ENCODE measurements at places on chromosomes 4 and X.

GRCh38 chr4:80321776-80322175, 13.8 kb upstream of the CFAP299 start:
- no peak overlapping the region for H3K27ac ChIP-seq
- peaks cover 4% of the 10 kb centered on the region for H3K4me1 ChIP-seq
- DNase-seq, result no peak
- H3K27me3 ChIP-seq, result no peaks in the 10 kb centered on the region

- no peaks in the 10 kb centered on the region for H3K4me1 ChIP-seq
- H3K36me3 ChIP-seq, result no peaks in the 10 kb centered on the region
- H3K27ac ChIP-seq, result no peak overlapping the region
- no peaks in the 10 kb centered on the region for H3K27me3 ChIP-seq
Observed at GRCh38 chr4:26826721-26827120, 33.9 kb upstream of the STIM2 start.

DNA sequence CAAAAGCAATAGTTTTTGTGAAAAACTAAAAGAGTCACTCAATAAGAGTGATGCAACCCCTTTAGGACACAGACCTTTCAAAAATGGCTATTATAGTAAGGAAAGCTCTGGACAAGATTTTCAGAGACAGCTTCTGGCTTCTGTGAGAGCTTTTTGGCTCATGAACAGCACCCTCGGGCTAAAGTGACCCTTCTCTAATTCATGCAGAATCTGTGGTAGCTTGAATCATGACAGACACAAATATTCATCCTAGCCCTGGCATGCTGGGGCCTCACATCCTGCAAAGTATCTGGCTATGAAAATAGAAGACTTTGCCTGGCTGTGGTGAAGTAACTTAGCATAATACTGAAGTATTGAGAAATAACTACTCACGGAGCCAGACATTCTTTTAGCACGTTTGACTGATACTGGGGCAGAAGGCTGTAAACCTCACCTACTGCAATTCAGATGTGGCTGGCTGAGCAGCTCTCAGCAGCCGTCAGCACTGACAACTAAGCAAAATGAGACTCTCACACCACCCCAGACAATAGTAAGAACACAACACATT, 327.3 kb downstream of the MAPK10 start:
- peak overlapping the region; percentile 80 for H3K27ac ChIP-seq
- no peaks in the 10 kb centered on the region for H3K27me3 ChIP-seq
- no peaks in the 10 kb centered on the region for H3K36me3 ChIP-seq
- H3K4me1 ChIP-seq, result peaks cover 36% of the 10 kb centered on the region
- DNase-seq, result peak; percentile 73

DNA sequence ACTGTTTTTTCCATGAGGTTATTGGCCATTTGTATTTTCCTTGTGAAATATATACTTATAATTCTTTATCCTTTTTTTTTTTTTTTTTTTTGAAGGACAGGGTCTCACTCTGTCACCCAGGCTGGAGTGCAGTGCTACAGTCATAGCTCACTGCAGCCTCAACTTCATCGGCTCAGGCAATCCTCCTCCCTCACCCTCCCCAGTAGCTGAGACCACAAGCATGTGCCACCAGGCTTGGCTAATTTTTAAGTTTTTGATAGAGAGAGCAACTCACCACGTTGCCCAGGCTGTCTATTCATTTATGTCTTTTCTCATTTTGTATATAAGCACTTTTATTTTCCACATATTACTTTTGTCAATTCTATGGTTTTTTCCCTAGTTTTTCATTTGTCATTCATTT, 16.8 kb downstream of the RBPJ start:
- H3K36me3 ChIP-seq, result no peaks in the 10 kb centered on the region
- H3K4me1 ChIP-seq, result peaks cover 10% of the 10 kb centered on the region
- H3K4me3 ChIP-seq, result no peak overlapping the region
- DNase-seq, result no peak
- no peak overlapping the region for H3K27ac ChIP-seq
- H3K27me3 ChIP-seq, result no peaks in the 10 kb centered on the region

DNA sequence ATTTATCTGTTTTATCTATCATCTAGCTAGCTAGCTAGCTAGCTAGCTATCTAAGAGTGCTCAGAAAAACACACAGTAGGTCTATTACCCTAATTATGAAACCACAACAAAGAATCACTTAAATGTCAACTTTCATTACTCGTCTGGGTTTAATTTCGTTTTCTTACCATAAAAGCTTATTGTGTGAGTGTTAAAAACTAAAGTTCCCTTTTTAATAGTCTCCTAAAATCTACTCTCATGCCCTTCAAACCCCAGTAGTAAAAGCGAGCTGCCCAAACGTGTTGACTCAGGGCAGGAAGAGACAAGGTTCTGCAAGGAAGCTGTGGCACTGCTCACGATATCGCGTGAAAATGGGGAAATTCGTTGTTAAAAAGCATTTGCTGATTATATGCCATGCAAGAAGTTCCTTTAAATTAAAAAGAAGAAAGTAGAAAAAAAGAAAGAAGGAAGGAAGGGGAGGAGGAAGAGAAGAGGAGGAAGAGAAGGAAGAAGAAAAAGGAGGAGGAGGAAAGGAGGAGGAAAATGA, 595 bp downstream of the MBNL3 start:
- no peaks in the 10 kb centered on the region for H3K27me3 ChIP-seq
- H3K4me1 ChIP-seq, result peaks cover 5% of the 10 kb centered on the region
- peak overlapping the region; percentile 63 for H3K4me3 ChIP-seq
